GM03348 (cell line): ENCODE measurements at places on chromosomes 16 and 17.

DNA sequence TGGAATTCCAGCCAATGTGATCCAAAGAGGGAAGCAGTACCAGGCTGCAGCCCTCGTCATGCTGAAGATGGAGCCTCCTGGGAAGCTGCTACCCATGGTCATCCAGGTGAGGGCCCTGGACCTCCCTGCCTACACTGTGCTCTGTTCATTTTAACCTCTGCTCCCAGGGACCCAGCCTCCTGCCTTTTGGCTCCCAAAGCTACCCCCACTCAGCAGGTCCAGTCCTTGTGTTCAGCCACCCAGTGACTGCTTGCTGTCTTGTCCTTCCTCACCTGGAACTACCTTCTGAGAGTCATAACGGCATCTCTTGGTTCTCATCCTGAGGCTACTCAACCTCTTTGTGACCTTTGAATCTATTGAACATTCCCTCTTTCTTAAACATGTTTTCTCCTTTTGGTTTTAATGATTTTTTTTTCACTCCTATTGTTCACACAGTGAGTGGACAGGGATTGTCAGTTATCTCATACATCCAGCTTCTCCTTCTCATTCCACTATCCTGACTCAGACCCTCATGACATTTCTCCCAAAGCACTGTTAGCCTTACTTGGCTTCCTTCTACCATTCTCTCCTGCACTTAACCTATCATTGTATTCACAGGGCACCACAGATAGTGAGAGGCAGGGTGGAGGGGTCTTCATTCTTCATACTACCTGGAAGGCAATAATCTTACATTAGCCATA is 53.3 kb downstream of the GOSR1 start:
- peak; percentile 84 for DNase-seq

GRCh38 chr17:38728290-38728831 is 1.8 kb upstream of the CISD3 start:
- no peak for DNase-seq

GRCh38 chr17:52298881-52299280 is 140.4 kb upstream of the CA10 start:
- no peak for DNase-seq

DNA sequence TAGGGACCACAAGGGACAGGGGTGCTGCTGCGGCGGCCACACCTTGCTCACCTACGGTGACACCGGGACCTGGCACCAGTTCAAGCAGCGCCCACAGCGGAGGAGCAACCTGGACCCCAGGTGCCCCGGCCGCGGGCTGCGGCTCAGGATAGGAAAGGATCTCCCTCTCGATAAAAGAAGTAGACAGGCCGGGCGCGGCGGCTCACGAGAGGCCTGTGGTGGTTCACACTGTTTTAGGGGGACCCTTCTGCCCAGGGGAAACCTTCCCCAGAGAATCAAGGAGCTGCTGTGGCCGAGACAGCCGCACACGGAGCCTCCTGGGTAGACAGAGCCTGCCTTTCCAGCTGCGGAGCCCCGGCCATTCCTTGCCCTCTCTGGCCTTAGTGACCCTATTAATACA is 17.9 kb upstream of the ATP2A3 start:
- no peak for DNase-seq

DNA sequence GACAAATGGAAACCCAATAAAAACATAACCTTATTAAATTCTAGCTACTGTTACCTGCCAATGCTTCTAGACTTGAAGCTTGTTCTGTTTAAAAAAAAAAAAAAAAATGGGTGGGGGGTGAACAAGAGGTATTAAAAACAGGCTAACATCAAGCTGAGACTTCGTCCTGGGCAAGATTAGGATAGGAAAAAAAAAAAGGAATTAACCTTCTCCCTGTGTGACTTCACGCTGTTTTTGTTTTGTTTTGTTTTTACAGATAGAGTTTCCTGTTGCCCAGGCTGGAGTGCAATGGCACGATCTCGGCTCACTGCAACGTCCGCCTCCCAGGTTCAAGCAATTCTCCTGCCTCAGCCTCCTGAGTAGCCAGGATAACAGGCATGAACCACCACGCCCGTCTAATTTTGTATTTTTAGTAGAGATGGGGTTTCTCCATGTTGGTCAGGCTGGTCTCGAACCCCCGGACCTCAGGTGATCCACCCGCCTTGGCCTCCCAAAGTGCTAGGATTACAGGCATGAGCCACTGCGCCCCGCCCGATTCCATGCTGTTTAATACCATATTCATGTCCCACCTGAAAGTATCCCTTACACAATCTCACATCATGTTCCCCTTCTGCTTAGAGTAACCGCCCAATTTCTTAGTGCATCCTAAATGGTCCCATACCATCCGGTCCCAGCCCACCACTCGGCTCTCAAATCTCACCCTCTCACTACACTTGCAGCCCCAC is 2.2 kb downstream of the USP31 start:
- no peak for DNase-seq
